ENCODE measurements at places on chromosomes 1 and 21.

GRCh38 chr1:4175566-4176405, 275.7 kb upstream of the C1orf174 start:
- DNase-seq, result no peak

DNA sequence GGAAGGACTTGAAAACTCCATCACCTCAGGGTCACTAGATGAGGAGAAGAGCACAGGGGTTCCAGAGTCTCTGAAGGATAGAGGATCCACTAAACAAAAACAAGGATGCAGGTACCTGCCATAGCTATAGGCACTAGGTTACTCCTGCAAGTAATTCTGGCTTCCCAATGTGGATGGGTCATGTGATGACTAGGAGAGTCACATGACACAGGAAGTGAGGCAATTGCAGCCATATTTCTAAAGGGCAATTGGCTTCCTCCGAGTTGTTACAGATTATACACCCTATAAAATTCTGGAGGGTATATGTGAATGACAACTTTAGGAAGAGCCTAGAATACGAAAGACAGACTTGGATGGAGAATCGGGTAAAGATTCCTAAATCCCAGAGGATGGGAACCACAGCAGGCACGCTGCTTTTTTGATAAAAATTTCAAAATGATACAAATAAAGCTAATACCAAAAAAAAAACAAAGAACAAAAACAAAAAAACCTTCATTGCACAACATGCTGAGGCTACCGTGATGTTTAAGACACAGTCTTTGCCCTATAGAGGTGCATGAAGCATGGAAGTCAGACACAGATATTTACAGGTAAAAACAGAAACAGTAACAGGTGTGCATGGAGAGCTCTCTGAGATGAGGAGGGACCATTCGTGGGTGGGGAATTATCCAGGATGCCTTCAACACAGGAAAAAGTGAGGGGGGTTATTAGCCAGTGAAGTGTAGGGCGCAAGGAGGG, 10.5 kb downstream of the MTX1 start:
- DNase-seq, result no peak

DNA sequence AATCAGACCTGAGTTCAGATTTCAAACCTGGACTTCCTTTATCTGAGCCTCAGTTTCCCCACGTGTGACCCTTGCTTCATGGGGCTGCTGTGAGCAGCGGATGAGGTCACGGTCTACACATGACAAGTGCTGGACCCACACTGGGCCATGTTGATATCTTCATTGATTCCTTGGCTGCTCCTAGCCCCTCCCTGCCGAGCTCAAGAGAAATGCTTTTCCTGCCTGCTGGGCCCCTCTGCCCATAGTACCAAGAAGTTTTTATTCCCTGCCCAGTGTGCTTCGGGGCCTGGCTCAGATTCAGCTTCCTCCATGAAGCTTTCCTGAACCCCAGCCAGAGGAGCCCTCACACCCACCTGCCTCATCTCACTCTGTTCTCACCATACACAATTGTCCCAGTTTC, 181.6 kb downstream of the PTPRU start:
- no peak for DNase-seq

- DNase-seq, result no peak
Measured at GRCh38 chr1:47783638-47784496, 213.3 kb downstream of the TRABD2B start.

GRCh38 chr1:217140041-217140901, 417.0 kb upstream of the ESRRG start:
- DNase-seq, result no peak

GRCh38 chr1:2088458-2088857, 38.2 kb downstream of the PRKCZ start:
- DNase-seq, result no peak

DNA sequence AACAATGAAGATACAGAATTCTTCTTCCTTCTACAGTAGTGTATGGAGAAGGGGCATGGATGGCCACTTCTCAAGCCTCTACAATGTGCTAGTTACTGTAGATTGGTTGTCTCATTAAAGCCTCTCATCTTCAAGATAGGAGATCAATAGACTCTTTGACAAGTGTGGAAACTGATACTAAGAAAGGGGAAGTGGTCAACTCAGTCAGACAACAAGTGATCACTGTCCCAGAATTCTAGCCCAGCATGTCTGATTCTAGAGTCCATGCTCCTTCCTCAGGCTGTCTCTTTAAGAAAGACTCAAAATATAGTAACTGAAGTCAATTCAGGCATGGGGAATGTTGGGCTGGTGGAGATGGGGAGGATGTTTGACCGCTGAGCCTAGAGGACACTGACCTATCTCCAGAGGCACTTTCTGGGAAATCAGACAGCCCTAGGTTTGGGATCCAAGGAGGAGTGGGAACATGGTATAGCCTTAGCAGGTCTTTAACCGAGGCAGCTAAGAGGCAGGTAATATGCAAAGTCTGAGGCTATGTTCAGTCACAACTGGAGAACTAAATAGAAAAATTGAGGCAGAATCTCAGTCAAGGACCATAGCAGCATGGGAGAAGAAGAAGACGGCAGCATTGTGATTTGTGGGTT, 39.3 kb upstream of the EYA3 start:
- no peak for DNase-seq

DNA sequence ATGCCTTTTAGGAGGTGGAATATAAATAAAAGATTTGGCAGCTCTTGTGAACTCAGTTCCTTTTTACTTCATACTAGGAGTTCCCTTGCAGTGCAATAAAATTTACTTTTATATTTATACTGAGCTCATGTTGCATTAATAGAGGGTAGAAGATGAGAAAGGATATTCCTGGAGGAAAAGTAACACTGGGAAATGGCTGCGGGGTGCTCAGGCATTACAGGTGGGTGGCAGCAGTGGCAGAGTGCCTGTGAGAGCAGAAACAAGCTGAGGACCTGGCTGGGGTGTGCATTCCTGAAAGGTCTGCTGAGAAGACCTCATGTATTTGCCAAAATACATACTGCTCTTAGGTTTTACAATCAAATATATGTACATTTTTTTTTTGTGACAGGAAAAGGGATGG, 126.9 kb downstream of the COQ8A start:
- DNase-seq, result no peak

- no peak for DNase-seq
Measured at GRCh38 chr21:32333953-32334673, 35.5 kb downstream of the MRAP start.

DNA sequence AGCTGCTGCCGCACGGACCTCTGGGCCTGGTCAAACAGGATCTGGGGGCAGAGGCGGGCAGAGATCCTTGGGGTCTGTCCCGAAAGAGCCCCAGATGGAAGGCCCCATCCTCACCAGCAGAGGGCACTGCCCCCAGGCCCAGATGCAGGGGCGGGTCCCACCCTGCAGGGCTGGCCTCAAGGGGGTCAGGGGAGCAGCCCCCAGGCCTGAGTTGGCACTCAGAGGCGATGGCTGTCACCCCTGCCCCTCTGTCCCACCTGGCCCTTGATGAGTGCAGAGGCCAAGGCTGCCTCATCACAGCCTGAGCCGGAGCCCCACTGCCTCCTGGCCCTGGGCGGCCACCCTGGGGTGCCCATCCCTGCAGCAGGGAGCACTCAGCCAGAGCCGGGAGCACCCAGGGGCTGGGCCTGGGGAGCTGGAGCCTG, 5.7 kb downstream of the ACAP3 start:
- DNase-seq, result no peak

DNA sequence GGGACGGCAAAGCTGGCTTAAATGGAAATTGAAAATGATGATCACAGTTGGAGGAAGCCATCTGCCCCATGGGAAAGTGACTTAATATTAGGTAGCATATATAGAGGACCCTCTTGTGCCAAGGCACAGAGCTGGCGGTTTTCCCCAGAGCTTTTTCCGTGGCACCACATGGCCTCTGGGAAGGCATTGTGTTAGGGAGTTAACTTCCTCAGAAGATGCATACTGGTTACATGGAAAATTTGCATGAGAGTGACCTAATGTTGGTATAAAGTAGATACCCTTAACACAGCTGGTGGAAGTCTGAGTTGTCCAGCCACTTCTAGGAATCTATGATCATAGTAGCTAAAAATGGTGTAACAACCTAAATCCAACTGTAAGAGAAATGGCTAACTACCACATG, 27.3 kb downstream of the CAP1 start:
- no peak for DNase-seq

DNA sequence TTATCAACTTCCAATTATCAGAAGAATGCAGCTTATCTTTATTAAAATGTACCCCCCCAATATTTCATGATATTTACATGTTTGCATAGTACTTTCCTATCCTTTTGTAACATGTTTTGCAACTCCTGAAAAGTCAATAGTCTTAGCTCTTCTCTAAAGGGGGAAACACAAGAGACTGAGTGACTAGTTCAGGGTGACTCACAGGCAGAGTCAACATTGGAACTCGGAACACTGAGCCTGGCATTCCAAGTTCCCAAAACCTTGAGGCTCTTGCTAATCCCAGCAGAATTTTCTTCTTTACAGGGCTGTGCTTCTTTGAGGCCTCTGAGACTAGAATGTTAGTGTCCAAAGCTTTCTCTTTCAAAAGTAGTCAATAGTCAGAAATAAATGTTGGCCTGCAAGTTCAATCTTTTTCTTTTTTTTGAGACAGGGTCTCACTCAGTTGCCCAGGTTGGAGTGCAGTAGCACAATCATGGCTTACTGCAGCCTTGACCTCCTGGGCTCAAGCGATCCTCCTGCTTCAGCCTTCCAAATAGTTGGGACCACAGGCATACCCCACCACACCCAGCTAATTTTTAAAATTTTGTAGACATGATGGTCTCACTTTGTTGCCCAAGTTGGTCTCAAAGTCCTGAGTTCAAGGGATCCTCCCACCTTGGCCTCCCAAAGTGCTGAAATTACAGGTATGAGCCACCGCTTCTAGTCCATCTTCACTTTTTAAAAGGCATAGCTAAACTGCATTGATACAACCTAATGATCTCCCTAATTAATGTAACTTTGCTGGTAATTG, 37.5 kb downstream of the ZNF281 start:
- no peak for DNase-seq

GRCh38 chr1:202806845-202807450, 1.3 kb downstream of the KDM5B start:
- DNase-seq, result no peak

DNA sequence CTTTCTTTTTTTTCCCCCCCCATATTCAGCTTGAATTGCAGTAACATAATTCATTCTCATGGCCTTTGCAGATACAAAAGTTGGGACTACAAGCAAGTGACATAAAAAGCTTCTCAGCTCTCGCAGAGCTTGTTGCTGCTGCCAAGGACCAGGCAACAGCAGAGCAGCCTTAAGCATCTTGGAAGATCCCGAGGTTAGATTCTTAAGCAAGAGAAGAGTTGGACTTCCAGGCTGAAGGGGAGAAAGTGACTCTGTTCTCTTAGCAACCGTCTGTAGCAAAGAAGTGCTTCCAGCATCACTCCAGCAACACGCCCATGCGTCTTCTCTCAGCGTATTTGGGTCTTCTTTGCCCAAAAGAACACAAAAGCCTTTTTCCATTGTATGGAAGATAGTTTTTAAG, 20.7 kb downstream of the AGT start:
- no peak for DNase-seq

DNA sequence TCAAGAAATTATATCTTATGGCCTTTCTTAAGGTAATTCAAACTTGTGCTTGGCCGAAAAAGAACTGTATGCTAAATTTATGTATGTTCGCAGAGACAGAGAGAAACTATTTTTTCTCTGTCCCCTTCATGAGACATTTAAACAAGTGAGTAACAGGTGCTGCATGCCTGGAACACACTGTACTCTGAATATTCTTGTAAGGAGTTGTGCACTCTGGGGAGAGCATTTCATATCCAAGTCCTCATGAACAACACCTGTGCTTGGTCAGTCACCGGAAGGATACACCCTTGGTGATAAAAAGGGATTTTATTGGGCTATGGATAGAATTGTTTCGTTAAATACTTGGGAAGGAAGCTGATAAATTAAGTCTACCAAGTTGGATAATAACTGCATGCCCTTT, 220.8 kb upstream of the NRIP1 start:
- DNase-seq, result no peak
